Activated CD8-positive, alpha-beta T cell treated with anti-CD3 and anti-CD28 coated beads, Interleukin-2, amount 10 ng/mL, durations not matched to agents 7 days and 5 days (primary cell): ENCODE measurements at places on chromosomes 11 and 22.

- H3K4me1 ChIP-seq, result no peaks in the 10 kb centered on the region
- H3K36me3 ChIP-seq, result peaks cover 87% of the 10 kb centered on the region
- DNase-seq, result no peak
- H3K27me3 ChIP-seq, result no peaks in the 10 kb centered on the region
- H3K4me3 ChIP-seq, result no peak overlapping the region
These were observed 77.9 kb downstream of the XRRA1 start for GRCh38 chr11:74871037-74871436.

GRCh38 chr11:13216711-13217075 is 60.9 kb upstream of the BMAL1 start:
- peaks cover 10% of the 10 kb centered on the region for H3K27me3 ChIP-seq
- peaks cover 3% of the 10 kb centered on the region for H3K4me1 ChIP-seq
- H3K27ac ChIP-seq, result no peak overlapping the region
- DNase-seq, result no peak
- H3K36me3 ChIP-seq, result no peaks in the 10 kb centered on the region

DNA sequence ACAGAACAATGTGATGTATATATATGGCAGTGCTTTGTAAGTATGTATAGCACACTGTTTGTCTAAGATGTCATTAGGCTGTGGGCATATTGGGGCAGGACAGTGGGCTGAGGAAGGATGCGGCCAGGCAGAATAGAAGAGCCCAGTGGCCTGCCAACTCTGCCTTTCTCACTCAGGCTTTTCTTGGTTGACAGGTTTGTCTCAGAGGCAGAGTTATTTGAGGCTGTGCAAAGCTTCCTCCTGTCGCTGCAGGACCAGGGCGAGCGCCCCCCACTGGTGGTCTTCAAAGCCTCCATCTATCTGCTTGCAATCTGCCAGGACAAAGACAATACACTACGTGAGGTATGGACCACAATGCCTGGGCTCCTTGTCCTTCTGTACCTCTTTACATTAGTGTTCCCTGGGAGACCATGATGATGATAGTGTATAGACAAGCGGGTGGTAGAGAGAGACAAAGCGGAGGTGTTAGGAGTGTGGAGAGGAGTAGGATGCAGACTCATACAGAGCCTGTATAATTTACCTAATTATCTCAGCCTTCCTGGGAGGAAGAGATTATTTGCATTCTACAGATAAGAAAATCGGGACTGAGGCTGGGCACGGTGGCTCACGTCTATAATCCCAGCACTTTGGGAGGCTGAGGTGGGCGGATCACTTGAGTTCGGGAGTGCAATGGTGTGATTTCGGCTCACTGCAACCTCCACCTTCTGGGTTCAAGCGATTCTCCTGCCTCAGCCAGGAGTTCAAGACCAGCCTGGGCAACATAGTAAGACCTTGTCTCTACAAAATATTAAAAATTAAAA is 37.3 kb upstream of the CCDC134 start:
- no peaks in the 10 kb centered on the region for H3K4me1 ChIP-seq
- H3K4me3 ChIP-seq, result no peak overlapping the region
- H3K27me3 ChIP-seq, result peaks cover 5% of the 10 kb centered on the region
- no peaks in the 10 kb centered on the region for H3K36me3 ChIP-seq

GRCh38 chr11:48900131-48900800 is 83.4 kb downstream of the TRIM51G start:
- H3K27me3 ChIP-seq, result no peaks in the 10 kb centered on the region
- DNase-seq, result no peak
- H3K4me3 ChIP-seq, result no peak overlapping the region
- H3K36me3 ChIP-seq, result no peaks in the 10 kb centered on the region
- no peaks in the 10 kb centered on the region for H3K4me1 ChIP-seq
- H3K27ac ChIP-seq, result no peak overlapping the region

GRCh38 chr11:94183886-94184264 is 55.2 kb downstream of the PANX1 start:
- H3K27me3 ChIP-seq, result no peaks in the 10 kb centered on the region
- H3K36me3 ChIP-seq, result peaks cover 14% of the 10 kb centered on the region
- H3K27ac ChIP-seq, result no peak overlapping the region
- H3K4me3 ChIP-seq, result no peak overlapping the region
- H3K4me1 ChIP-seq, result no peaks in the 10 kb centered on the region
- DNase-seq, result peak; percentile 29

GRCh38 chr11:75481223-75481921 is 44.4 kb downstream of the GDPD5 start:
- H3K27me3 ChIP-seq, result no peaks in the 10 kb centered on the region
- H3K4me3 ChIP-seq, result no peak overlapping the region
- H3K27ac ChIP-seq, result no peak overlapping the region

DNA sequence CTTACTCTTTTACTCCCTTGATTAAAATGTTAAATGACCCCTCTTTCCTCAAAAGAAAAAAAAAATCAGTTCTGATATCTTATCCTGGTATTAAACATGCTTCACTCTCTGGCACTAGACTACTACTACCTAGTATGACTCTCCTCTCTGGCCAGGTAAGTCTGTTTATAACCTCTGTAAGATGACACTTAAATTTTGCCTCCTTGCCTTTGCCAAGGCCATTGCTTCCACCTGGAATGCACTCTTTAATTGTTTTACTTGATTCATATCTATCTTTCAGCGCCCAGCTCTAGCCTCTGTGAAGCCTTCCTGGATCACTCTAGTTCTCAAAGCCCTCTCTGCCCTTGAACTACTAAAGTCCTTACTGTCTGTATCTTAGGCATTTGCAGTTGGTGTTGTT is 170.4 kb downstream of the ETS1 start:
- H3K27me3 ChIP-seq, result no peaks in the 10 kb centered on the region
- DNase-seq, result no peak
- no peak overlapping the region for H3K27ac ChIP-seq
- H3K36me3 ChIP-seq, result no peaks in the 10 kb centered on the region
- no peak overlapping the region for H3K4me3 ChIP-seq

DNA sequence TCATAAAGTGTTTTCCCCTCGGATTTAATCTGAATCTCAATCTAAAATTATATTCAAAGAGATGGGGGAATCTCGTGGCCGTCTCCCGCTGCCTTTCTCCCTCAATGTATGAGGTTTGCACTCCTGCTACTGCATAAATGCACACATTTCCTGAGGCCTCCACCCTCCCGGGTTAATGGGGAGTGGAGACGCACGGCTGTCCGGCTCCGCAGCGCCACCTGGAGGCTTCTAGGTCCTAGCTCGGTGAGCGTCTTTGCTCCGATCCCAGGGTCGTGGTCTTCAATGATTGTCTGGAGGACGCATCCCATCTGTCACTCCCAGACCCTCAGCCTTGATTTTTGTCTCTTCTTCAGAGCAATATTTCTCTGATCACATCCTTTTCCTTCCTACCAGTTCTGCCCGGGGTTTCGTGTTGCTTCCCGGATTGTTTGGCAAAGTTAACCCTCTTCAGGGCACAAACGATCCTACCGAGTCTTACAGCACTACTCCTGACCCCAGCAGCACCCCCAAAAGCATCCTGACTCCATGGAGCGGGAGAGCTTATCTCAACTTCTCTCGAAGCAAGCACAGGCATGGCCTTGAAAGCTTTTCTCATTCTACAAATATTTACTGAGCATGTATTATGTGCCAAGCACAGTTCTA is at the start of gene LMO1:
TSS of gene LMO1 (minus strand) at position 110 of the 642 bp plus-strand sequence. CDS start 516 bp downstream, outside the sequence.
- H3K36me3 ChIP-seq, result no peaks in the 10 kb centered on the region
- no peak within 1 kb of the TSS for H3K4me3 ChIP-seq
- H3K27ac ChIP-seq, result no peak within 1 kb of the TSS
- peak; percentile 81 for DNase-seq
- peaks cover 62% of the 10 kb centered on the region for H3K27me3 ChIP-seq
